ENCODE measurements at places on chromosomes 3 and 15.

DNA sequence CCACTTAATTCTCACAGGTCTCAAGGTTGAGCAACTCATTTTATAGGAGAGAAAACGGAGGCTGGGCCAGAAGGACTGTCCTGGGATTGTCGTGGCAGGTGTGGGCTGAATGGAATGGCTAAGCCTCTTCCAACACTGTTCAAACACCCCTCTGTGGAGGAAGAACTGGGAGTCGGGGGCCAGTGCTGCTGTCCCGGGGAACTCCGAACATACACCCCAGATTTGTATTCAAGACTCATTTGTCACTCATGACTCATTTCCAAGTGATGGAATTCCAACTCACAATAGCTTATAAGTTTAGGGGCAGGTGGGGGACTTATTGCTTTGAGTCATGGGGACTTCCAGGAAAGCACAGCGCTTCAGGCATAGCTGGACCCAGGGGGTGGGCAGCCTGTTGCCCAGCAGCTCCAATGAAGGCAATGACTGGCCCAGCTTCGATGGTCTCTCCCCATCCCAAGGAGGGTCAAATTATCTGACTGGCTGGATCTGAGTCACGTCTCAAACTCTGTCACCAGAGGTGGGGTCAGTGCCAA lies 72.5 kb downstream of the TM2D3 start:
- no peak for DNase-seq

DNA sequence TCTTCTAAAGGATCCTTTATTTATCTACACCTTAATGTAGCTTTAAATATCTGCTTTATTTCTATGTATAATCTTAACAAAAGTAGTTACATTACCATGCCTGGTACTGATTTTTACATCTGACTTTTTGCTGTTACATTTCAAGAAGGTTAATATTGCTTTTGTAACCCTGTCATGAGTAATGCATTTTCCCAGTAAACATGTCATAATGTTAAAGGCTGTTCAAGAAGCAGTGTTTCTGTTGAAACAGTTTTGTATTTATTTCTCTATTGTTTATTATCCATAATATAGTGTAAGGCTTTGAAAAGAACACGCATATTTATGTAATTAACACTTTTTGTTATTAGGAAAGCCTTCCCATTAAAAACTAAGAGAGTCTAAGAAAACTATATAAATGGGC lies 98.5 kb upstream of the SOX2 start:
- DNase-seq: no peak

- no peak for DNase-seq
Measured at GRCh38 chr3:69409011-69409410, 23.1 kb upstream of the FRMD4B start.

- no peak for DNase-seq
Measured at GRCh38 chr3:112693186-112693585, 52.2 kb upstream of the CCDC80 start.

GRCh38 chr3:100850156-100850555 lies 140.9 kb downstream of the TFG start:
- no peak for DNase-seq

DNA sequence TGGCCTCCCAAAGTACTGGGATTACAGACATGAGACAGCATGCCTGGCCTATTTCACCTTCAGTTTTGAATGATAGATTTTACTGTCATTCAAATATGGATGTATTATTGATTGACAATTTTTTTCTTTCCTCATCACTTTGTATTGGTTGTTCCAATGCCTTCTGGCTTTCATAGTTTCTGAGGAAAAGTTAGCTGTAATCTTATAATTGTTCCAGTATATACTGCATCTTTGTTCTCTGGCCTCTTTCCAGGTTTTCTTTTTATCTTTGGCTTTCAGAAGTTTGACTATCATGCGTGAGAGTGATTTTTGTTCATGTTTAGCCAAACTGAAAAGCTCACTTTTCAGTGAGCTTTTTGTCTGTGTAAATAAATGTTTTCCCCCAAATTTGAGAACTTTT lies 157.1 kb downstream of the RSRC1 start:
- DNase-seq: no peak

GRCh38 chr3:133996996-133997395 lies 32.7 kb downstream of the SLCO2A1 start:
- no peak for DNase-seq

GRCh38 chr15:70095408-70096214 lies 2.1 kb downstream of the TLE3 start:
- DNase-seq: no peak

DNA sequence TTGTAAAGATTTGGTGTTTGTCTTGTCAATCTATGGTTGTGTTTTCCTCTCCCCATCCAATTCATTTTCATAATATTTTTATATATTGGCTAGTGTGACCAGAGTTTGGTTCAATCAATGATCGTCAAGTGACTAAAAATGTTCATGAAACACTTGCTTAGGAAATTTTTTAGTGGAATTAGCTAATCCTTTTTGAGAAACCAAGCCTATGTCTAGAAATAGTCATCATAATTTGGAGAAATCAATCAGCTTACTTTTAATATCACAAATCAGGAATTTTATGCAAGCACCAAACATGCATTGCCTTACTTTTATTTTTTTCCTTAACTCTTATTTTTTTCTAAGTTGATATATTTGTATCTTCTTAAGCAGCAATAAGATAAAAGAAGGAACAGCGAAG lies 403.1 kb upstream of the TBL1XR1 start:
- no peak for DNase-seq

DNA sequence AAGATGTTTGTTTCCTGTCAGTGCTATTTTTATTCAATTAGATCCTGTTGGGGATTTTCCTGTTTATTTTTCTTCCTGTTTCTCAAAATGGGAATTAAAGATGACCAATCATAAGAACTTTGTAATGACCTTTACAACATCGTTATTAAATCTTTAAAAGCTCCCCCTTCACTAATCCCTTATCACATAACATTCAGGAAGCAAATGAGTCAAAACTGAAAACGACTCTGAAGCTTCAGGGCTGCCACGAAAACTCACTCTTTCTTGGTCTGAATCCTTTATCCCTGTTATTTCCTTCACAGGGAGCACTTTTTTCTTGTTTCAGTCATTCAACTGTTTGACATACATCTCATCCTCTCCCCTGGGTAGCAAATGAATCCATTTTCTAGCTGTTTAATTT lies 75.8 kb upstream of the MB21D2 start:
- DNase-seq: no peak

GRCh38 chr3:94928921-94929320 lies 866.1 kb downstream of the NSUN3 start:
- DNase-seq: no peak

DNA sequence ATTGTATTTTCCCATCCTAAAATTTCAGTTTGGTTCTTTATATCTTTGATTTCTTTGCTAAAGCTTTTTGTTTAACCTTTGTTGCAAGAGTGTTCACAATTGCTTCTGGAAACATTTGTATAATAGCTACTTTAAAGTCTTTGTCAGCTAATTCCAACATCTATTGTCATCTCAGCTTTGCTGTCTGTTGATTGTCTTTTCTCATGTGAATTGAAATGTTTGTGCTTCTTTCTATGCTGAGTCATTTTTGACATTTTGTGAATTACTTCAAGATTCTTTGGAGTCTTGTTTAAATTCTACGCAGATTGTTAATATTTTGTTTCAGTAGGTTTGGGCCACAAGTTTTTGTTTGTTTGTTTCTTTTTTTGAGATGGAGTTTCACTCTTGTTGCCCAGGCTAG lies 73.2 kb downstream of the SUCNR1 start:
- DNase-seq: no peak

- no peak for DNase-seq
Measured at GRCh38 chr15:87021751-87022150, 942.1 kb downstream of the AGBL1 start.

GRCh38 chr3:21744793-21745192 lies 6.2 kb downstream of the ZNF385D start:
- DNase-seq: no peak

GRCh38 chr3:10508619-10509260 lies 3.4 kb upstream of the ATP2B2 start:
- no peak for DNase-seq

DNA sequence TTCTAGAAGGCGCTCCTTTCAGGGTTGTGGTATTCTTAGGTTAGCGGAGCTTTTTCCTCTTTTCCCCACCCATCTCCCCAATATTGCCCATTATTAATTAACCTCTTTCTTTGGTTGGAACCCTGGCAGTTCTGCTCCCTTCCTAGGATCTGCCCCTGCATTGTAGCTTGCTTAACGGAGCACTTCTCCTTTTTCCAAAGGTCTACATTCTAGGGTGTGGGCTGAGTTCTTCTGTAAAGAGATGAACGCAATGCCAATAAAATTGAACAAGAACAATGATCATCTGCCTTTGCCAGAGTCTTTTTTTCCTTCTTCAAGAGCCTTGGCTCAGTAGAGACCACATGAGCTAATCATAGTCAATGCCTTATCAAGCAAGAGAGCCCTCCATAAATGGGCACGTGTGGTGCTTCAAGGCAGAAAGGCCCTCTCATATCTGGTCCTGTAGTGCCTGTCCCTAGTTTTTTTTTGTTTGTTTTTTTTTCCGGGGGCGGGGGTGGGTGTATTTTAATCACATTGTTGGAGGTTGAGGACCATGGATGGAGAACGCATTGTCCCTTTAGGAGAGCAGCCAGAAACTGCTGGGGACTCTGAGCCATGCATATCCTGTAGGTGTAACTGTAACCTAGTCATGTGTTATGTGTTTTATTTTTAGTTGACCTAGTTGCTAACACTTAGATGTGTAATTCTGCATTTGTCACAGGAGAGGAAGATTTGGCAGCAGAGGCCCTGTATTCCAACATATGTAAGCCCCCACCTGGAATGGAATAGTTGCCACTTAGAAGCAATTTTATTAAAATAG lies 64.7 kb upstream of the ACAD9 start:
- DNase-seq: no peak

GRCh38 chr3:98501863-98502576 lies 4.5 kb downstream of the OR5K2 start:
- DNase-seq: no peak

DNA sequence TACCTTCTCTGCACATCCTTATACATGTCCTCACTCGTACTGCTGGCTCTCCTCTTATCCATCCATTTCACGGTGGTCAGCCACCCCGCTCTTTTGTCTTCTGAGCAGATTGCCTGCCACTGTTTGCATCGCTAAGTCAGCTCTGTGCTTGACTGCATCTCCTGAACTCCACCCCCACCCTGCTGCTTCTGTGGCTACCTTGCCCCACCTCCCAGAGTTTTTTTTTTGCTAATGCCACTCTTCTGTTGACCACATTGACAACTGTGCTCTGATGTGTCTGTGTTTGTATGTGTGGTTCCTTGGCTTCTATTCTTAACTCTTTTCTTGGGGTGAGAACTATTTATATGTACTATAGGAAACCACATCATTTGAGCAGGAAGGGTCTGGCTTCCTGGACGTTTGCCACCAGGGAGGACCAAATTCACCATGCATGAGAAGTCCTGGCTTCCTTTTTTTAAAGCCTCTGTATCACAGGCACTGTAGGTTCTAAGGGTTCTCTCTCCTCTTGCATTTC lies 12.8 kb upstream of the MTMR10 start:
- DNase-seq: no peak

GRCh38 chr3:71487418-71487817 lies 96.1 kb downstream of the FOXP1 start:
- no peak for DNase-seq

DNA sequence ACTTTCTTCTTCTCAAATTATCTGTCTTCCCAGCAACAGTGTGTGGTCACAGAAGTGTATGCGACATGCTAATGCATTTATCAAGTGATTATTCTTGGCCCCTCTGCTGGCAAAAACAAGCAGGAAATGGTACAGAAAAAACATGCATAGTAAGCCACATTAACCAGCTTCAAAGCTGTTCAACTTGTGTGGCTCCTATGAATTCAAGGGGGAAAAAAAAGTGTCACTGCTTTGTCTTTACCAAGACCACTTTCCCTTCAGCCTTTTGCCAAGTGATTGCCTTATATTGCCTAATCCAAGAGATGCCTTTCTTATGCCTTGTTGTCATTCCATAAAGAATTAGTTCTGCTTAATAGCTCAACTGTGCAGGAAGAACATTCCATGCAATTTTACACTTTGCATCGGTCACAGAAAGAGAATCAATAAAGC lies 39.1 kb downstream of the PRTG start:
- no peak for DNase-seq

DNA sequence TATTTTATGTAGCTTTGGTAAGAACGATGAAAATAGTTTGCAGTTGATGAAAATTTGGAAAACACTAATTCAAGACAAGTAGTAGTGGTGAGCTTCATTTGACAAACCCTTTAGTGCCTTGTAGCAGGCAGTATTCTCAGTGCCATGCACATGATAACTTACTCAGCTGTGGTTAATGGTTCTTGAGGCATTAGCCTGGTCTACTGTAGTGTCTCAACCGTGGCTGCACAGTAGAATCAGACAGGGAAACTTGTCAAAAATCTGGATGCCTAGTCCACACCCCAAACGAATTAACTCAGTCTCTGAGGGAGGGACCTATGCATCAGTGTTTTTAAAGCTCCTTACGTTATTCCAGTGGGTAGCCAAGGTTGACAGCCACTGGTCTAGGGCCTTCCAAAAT lies 45.4 kb downstream of the PSMD6 start:
- no peak for DNase-seq

GRCh38 chr3:192826214-192827006 lies 91.2 kb downstream of the MB21D2 start:
- no peak for DNase-seq

- no peak for DNase-seq
Measured at GRCh38 chr15:35724626-35725025, 178.7 kb upstream of the DPH6 start.

DNA sequence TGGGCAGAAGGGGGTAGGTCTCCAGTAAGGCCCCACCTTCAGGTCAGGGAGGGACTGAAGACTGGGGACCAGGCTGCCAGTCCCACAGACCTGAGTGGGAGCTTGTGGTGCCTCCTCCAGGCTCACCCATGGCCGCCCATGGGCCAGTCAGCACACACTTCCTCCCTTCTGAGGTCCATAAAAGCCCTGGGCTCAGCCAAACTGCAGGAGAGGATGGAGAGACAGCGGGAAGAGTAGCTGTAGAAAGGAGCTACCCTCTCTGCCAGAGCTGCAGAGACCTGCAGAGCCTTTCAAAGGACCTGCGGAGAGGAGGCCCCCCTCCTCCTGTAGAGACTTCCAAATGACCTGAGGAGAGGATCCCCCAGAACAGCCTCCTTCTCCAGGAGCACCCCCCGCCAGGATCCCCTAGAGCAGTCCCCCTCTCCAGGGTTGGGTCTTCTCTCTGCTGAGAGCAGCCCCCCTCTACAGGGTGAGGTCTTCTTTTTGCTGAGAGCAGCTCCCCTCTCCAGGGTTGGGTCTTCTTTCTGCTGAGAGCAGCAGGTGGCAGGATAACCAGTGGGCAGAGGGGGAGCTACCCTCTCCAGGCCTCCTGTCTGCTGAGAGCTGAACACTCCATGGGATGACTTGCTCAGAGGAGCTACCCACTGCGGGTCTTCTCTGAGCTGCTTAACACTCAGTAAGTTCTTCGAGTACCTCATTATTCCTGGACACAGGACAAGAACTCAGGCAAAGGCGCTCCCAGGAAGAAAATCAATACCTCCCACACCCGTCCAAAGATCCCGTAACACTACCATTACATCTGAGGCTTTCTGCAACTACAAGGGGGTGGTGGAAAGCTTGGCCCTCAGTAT lies 5.0 kb upstream of the SKIC8 start:
- no peak for DNase-seq

Data from DMS 273 treated with DMSO at 0.1 percent for 48 hours (cell line).